ENCODE measurements at places on chromosomes 6 and 20. TPM values are rescaled to one million over a fixed set of nuclear protein-coding genes. Genes with fewer than 3 reads are reported as not detected.

DNA sequence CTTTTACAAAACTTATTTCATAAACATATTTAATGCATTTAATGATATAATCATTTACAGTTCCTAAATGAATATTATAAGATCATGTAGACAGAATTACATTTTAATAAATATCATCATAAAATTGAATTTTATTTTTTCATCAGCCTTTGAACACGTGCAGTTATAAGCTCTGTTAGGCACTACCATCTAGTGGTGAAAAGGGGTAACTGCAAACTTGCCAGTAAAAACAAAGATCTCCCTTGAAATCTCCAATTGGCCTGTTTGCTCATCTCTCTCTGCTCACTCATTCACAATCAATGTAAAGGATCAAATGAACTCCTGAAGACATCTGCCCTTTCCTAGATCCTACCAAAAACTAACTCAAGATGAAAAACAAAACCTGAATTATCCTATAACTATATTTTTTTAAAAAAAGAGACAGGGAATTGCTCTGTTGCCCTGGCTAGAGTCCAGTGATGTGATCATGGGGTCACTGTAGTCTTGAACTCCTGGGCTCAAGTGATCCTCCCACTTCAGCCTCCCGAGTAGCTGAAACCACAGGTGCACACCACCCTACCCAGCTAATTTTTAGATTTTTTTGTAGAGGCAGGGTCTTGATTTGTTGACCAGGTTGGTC is 31.7 kb downstream of the SAMHD1 start:
- peak; percentile 25 for DNase-seq

OR2J1 gene
- total RNA-seq, result not detected

PROKR2 gene
- total RNA-seq, result not detected

- no peak for DNase-seq
These were observed 137.7 kb upstream of the HEY2 start for GRCh38 chr6:125611573-125612344.

SYCP2L gene
- 1.5 TPM for total RNA-seq

GRCh38 chr6:113908801-113909200 is 51.7 kb downstream of the MARCKS start:
- DNase-seq, result no peak

DNA sequence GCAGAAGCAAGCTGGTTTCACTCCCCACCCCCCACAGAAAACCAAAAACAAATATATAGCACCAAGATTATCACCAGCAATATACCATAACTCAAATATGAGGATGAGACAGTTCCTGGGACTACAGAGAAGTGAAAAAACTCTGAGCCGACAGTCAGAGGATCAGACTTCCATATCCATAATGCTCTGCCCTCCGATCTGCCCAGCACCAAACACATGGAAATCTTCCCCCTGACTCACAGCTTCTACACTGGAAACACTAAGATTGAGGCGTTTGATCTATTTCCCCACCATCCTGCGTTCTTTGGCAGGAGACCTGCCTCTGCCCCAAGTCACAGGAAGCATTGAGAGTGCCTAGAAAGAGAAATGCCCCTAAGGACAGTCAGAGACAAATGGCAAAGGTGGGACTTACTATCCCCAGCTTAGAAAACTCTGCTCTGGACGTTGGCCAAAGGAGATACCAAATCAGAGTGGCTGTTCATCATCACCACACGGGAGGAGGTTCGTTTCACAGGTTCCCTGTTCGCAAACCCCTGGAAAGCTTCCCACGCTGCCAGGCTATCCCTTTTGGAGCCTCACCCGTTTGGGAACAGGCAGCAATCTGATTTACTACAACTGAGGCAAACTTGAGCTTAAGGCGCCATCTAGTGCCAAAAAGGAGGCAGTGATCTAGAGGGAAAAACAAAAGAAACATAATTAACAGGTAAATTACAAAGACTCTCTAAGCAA is 48.7 kb upstream of the SRSF6 start:
- no peak for DNase-seq

DNA sequence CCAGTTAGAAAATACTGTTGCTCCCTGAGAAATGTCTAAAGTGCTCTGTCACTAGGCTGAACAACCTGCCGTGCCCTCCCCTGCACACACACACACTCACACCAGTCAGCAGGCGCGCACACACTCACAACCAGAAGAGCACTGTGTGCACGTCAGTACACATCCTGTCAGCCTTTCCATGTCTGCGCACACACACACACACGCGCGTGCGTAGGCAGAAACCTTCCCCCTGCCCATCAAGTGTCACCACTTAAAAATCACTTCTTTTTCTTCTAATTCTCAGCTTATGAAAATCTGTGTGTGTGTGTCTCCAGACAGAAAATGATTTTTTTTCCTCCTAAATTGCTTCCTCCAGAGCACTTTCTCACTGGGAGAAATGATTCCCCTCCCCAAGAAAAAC is 100.3 kb downstream of the EDN3 start:
- DNase-seq, result no peak

DNA sequence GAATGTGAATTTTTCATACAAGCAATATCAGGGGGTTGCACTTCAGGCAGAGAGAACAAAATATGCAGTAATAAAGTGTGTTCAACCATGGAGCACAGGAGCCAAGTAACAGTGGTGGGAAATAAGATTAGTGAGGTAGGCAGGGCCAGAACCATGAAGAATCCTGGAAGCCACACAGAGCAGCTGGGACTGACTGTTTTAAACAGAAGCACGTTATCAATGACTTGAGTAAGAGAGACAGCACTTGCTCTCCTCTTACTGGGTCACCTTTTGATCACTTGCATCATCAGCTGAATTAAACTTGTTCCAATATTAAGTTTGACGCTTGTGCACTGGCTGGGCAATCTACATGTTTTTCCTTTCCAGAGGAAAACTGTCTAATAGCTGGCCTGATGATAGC is 238.5 kb downstream of the TBX18 start:
- DNase-seq, result no peak

DNA sequence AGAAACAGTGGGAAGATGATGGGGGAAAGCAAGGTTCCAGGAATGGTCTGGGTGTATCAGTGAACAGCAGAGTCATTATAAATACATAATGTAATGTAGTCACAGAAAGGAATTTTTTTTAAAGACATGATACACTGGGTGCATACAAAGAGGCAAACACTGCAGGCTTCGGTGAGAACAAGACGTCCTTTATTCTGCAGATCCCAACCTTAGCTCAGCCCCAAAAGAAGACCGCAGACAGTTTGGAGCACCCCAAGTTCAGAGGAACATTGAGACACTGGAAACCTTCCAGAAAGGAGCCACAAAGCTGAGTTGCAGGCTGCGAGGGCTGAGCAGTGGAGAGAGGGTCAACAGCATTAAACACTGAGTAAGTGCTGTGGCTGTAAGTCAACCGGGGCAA is 30.6 kb upstream of the FOXC1 start:
- no peak for DNase-seq
